ENCODE measurements at places on chromosomes 1 and 21.

- DNase-seq = no peak
Observed at GRCh38 chr1:34167389-34167788, 2.4 kb upstream of the CSMD2 start.

DNA sequence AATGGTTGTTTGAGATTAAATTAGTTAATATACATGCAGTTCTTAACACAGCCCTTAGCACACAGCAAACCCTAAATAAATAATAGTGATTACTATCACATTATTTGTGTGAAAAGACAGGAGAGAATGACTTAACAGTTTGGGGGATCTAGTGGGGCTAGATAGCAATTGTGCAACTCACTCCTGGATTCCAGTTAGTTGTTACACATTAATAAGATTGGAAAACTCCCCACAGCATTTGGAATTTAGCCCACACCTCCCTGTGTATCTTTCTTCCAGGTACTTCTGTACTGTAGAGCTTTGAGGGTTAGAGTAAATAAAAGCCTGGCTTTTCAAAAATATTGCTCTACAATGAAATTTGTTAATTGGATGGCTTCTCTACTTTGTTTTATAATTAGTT lies 93.2 kb downstream of the KCTD3 start:
- no peak for DNase-seq

DNA sequence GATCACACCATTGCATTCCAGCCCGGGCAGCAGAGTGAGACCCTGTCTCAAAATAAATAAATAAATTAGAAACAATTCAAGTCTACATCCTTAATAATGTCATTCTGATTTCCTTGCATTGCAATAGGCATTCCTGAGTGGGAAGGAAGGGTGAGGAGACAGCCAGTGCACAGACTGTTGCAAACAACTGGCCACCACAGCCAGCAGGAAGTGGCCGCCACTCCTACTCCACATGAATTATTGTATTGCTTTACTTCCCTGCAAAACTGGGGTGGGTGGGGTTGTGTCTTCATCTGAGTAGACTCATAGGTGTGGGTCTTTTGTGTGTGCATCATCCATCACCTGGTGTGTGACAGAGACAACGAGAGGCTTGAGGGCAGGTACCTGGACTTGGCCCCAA lies 60.1 kb downstream of the OPTC start:
- no peak for DNase-seq

DNA sequence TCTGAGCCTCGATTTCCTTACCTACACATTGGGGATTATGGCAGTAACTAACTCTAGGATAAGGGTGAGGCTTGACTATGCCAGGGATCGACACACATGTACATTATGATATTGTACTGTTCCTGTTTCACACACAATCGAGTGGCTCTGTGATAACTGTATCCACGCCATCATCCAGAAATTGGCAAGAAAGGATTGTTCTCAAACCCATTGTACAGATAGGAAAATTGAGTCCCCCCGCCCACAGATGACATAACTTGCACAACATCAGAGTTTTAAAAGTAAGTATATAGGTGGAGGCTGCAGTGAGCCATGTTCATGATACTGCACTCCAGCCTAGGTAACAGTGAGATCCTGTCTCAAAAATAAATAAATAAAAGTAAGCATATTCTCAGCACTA lies 3.8 kb downstream of the KANK4 start:
- DNase-seq = no peak

DNA sequence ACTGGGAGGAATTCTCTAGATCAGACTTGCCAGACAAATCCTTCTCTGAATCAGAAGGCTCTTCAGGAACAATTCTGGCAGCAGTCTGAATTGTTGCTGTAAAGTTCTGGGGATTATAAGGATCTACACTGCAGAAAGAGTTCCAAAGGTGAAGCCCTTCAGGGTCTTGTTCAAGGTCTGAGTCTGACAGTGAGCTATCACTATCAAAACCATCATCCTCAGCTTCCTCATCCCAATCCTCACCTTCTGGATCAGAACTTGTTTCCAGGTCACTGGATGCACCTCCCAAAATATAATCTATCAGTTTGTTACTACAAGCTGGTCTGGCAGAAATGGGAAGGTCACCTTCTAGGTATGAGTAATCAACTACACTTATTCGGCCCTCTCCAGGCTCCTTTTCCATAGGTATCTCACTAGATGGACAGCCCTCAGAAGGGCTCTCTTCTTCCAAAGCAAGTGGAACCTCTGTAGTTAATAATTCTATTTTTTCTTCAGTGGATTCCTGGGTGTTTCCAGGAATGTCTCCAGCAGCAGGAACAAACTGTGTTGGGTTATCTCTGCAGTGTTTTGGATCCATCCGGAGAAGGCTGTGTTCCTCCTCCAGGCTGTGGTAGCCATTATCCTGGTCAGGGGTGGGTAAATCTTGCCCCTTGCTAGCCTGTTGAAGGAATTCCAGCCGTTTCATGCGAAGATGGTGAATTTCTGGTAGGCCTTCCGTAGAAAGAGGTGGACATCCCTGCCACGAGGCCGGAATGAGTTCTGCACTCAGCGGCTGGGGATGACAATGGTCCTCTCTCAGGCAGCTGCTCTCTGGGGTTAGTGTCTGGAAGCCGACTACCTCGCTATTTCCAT lies 1.6 kb downstream of the PPP1R15B start:
- peak; percentile 30 for DNase-seq

DNA sequence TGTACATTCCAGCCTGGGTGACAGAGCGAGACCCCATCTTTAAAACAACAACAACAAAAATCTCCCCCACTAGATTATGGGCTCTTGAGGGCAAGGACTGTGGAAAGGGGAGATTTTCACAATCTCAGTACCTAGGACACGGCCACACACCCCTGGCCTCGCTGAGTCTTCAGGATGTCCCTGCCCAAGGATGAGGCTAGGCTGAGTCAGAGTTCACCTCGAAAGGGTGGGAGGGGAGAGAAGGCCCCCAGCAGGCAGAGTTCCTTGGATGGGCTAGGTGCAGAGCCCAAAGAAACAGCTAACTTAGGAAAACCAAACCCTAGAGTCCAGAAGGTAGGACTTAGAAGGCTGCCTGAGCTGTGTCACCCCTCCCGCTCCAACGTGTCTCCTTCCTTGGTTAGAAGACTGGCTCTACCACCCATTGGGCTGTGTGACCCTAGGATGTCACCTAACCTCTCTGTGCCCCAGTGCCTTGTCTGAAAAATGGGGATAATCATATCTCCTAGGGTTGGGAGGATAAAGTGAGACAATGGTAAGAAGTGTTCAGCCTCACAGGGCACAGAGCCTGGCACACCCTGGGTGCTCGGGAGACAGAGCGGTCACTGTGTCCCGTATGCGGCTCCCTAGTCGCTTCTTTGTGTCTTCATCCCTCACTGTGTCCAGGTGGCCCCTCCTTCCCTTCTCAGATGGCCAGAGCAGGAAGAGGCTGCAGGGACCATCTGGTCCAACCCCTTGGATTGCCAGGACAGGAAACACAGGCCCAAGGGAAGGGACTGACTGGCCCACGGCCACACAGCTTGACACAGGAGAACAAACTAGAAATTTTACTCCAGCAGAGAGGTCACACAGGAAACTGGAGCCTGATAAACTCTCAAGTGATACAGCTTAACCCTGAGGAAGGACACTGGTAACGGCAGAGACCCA lies 11.2 kb downstream of the TRIM62 start:
- DNase-seq = no peak

DNA sequence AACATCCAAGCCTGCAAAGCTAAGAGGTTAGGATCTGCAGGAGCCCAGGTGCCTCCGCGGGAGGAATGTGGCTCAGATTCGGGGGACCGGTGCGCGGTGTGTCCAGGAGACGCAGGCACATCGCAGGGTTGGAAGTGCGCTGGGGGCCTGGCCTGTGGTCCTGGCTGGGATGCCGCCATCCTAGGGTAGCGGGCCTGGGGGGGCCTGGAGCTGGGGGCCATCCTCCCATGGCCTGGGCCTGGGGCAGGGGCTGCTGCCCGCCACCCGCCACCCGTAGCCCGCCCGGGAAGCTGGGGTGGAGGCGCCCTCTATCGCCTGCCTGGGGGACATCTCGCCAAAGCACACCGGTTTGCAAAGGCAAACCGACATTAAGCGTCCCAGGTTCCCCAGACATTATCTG lies 170.6 kb upstream of the ARHGEF16 start:
- DNase-seq = peak; percentile 47

DNA sequence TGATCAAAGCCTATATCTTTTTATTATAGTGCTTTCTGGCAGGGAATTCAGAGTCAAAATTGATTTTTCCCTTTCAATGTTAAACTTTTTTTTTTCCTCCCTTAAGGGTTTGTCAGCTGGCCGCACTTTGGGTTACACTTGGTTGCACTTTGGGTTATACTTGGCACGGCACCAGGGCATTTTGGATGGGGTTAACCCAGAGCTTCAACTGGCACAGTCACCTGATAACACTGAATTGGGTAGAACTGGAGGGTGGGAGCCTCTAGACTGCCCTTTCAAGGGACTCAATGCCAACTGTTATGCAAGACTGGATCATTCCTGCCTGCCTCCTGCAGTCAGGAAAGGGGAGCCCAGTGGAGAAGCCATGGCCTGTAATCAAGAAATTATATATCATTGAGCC lies 211.5 kb downstream of the KCNJ6 start:
- no peak for DNase-seq

DNA sequence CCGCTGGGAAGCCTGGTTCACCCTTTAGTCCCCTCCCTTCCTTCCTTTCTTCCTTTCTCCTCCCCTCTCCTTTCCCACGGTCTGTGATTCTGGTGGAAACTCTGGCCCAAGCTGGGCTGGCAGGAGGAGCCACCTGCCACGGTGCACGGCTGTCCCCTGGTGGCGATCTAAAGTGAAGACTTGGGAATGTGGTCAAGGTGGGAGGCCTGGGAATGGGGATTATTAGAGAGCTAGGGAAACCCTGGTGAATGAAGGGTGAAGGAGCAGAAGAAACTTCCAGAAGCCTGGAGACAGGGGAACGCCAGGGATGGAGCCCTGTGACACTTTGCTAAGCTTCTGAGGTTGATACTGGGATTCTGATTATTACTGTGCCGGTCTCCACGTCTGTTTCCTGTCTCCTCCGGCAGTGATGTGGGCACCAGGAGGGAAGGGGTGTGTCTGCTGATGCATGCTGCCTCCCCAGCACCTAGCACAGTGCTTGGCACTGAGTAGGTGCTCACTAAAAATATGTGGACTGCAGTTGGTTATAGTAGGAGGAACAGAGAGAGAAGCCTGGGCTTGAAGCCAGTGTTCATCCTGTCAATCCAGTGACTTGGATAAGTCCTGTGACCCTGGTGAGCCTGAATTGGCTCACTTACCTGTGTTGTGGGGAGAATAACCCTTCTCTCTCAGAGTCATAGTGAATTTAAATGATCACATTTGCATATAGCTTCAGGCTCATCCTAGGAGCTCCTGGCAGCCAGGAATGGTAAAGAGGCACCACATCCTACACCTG lies 71.2 kb upstream of the NBPF3 start:
- peak; percentile 67 for DNase-seq

GRCh38 chr1:87830432-87830978 lies 501.8 kb downstream of the LMO4 start:
- DNase-seq = no peak

- DNase-seq = peak; percentile 56
Observed at GRCh38 chr1:110003747-110004428, 19.3 kb downstream of the AHCYL1 start.

- no peak for DNase-seq
Observed at GRCh38 chr1:80807981-80808380, 992.8 kb upstream of the ADGRL2 start.

DNA sequence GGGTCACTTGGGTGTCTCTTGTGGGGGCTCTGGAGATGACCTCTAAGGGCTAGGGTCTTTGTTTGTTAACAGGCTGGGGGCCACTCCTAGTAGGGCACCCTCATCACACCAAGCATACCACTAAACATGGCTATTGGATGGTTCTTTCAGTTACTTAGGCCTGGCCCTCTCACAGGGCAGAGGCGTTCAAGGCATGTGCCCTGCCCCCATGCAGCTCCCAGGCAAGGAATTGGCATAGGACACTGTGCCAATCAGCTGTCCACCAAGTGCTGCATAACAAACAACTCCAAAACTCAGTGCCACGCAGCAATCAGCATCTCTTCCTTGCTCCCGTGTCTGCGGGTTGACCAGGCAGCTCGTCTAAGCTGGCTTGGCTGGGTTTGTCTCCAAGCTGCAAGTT lies 2.1 kb upstream of the KCNAB2 start:
- no peak for DNase-seq

DNA sequence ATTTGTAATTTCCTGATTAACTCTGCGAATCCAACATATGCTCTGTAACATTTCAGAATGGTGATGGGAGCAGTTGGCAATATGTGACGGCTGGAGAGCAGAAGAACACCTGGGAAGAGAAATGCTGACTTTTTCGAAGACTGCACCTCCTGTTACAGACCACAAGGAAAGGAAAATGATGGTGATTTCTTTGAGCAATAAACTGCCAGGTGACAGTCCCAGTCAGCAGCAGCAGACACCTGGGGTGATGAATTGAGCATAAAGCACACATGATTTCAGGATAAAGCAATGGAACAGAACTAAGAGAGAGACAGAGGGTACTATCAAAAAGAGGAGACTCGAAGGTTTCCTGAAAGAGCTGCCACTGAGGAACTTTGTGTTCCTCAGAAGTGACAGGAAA lies 528.6 kb downstream of the NEGR1 start:
- no peak for DNase-seq

- DNase-seq = no peak
Observed at GRCh38 chr1:8524627-8525157, 206.8 kb downstream of the SLC45A1 start.

DNA sequence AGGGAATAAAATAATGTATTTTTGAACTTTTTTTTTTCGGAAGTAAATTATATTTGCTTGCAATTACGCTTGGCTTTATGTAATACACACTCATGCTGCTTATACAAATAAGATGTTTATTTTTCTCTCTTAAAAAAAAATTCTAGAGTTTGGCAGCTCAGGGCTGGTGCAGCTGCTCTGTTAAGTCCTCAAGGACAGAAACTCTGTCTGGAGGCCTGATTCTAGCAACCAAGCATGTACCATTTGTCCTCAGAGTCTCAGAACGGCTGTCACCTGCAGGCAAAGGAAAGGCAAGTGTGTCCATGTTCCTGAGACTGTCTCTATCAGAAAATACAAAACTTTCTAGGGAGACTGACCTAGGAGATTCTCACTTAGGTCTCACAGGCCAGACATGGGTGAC lies 23.2 kb upstream of the CLDN17 start:
- no peak for DNase-seq

GRCh38 chr1:232662910-232663309 lies 33.0 kb upstream of the SIPA1L2 start:
- DNase-seq = no peak

- DNase-seq = no peak
Observed at GRCh38 chr1:2266301-2266975, 38.3 kb downstream of the SKI start.

DNA sequence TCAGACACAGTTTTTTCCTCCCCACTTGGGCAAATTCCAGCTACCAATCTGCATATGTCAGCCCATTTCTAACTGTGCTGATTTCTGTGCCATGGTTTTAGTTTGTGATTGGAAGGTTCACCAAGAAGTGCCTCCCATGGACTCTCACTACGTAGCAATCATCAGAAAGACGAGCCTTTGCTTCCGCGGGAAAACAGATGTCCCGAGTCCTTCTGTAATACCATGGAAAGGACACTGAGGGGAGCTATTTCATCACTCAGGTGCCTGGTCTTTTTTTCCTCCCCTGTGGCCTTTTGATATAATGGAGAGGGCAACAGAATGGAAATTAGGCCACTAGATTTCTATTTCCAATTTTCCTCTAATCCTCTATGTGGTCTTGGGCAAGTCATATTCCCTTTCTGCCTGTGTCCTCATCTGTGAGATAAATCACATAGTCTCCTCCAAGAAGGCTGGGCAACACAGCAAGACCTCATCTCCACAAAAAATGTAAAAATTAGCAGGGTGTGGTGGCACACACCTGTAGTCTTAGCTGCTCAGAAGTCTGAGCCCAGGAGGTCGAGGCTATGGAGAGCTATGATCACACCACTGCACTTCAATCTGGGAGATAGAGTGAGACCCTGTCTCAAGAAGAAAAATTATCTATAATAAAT lies 24.8 kb downstream of the LEMD1 start:
- no peak for DNase-seq
